ENCODE measurements at places on chromosomes 7 and 10. TPM values are rescaled to one million over a fixed set of nuclear protein-coding genes. Genes with fewer than 3 reads are reported as not detected.

Gene KIAA1217
- total RNA-seq, result 66.8 TPM

Gene ADAMTS14
- total RNA-seq, result 1.0 TPM

Gene NUTM2E
- total RNA-seq, result not detected

Gene HMX3
- total RNA-seq, result not detected

Gene GAD2
- not detected for total RNA-seq

Gene MOGAT3
- not detected for total RNA-seq

Gene POLR3A
- 10.9 TPM for total RNA-seq
